ENCODE measurements at places on chromosomes 11 and 22.
A peak's percentile ranks its signal among the peaks of the same experiment; 100 is the strongest.

DNA sequence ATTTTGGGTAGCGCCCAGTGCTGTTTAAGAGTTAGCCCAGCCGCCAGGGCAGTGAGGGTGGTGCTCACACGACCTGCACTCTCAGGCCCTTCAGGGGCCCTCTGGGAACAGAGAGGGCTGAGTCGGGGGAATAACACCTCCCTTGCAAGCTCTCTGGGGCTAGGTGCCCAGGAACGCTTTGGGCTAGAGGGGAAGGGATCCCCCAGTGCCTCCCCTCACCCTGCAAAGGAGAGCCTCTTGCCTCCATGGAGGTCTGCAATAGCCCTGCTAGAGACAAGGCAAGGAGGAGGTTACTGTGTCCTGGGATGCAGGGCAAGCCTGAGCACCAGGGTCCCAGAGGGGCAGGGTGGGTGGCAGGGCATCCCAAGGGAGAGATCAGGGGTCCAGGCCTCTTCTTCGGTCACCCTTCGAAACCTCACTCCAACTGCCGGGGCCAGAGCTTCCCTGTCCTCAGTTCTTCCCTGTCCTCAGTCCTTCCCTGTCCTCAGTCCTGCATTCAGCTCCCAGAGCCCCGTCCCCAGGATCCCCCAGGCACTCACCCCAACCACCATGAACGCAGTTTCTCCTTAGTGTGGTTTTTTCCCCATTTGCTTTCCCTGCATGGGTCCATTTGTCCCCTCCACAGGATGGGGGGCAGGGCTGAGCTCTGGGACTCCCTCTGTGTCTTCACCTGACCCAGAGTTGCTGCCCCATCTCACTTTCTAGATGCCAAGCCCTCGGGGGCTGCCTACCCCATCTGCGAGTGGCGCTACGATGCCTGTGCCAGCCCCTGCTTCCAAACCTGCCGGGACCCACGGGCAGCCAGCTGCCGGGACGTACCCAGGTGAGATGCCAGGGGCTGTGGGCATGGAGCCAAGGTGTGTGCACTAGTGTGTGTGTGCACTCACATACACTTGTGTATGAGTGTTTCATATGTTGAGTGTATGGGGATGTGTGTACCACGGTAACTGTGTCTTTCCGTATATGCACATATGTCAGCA lies 60.8 kb downstream of the OTOG start:
- no peak for DNase-seq

GRCh38 chr11:65065851-65066250 lies 7.5 kb upstream of the NAALADL1 start:
- no peak for DNase-seq

GRCh38 chr22:20395181-20395906 lies 1.4 kb downstream of the ZNF74 start:
- DNase-seq, result no peak

GRCh38 chr11:10607462-10608132 lies 39.1 kb upstream of the LYVE1 start:
- no peak for DNase-seq

GRCh38 chr11:834371-835316 lies 1.9 kb downstream of the CD151 start:
- peak; percentile 96 for DNase-seq

DNA sequence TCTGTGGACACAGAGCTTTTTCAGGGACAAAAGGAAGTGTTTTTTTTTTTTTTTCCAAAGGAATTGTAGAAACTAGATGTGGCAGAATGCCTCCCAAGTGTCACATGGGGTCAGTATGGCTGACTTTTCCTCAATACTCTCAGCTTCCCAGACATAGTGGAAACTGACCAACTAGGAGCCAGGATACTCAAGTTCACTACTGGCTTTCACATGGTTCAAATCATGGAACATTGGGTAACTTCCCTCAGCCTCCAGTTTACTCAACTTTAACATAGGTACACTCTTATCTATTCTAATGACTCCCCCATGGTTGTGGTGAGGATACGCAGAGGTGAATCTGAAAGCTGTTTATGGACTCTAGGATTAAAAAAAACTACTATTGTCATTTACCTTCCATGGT lies 1.4 kb downstream of the SLC5A1 start:
- no peak for DNase-seq

DNA sequence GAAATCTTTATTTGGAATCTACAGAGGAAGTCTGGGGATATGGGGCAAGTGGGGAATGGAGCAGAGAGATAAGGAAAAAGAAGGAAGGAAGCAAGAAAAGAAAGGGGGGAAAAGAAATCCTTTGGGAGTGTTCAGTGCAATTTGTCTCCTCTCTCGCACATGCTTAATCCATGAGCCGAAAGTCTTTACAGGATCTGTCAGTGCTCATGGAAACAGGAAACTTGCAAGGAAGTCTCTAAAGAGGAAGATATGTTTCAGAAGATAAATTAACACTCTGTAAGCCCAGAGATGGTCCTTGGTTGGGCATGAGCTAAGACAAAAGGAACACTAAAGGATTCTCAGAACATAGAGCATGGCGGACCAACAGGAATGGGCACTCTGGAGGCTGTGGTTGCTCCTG lies 47.9 kb upstream of the FLI1 start:
- DNase-seq, result no peak

- DNase-seq, result peak; percentile 72
Observed at GRCh38 chr11:79616392-79616851, 175.6 kb upstream of the TENM4 start.

- DNase-seq, result no peak
Observed at GRCh38 chr11:3128356-3129180, 36.5 kb downstream of the OSBPL5 start.

DNA sequence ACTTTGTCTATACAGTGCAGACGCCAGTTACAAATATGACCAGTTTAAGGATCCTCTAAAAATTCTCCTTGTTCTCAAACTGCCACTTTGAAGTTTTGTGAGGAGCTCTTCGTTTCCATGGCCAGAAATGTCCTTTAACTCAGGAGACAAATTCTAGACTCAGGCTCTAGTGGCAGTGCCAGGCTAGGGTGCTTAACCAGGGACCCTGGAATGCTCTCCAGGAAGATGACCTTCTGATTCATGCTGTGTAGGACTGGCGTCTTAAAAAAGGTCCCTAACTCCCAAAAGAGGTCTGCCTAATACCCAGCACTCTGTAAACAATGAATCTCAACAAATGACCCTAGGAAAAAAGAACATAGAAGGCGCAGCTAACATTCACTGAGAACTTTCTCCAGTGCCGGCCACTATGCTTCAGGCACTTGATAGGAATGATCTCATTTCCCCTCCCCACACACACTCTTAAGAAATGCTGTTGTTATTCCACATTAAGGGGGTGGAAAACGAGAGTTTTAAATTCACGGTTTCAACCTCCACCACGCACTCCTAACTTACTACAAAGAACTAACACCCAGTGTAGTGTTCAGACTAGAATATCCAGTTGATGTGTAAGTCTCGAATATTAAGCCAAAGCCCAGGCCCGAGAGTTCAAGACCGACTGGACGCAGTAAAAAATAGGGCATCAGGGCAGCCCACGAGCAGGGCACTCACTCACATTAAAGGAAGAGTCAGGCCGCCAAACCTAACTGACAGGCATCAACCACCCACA lies 747 bp downstream of the NXF1 start:
- DNase-seq, result peak; percentile 62

DNA sequence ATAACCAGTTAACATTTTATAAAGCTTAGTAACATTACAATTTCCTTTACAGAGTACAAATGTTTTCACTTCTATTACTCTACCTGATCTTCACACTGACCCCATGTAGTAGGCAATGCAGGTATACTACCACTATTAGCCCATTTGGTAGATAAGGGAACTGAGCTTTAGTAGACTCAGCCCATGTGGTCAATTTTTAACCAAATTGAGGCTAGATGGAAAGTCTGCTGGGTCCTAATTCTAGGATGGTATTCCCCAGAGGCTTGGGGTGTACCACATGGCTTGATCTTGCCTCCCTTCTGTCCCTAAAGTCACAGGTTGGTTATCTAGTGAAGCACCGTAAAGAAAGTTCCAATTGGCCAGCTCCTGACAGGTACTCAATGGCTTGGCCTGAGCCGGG lies 48.2 kb downstream of the NRXN2 start:
- no peak for DNase-seq

- DNase-seq, result no peak
Observed at GRCh38 chr11:133815636-133816035, 29.7 kb downstream of the SPATA19 start.

DNA sequence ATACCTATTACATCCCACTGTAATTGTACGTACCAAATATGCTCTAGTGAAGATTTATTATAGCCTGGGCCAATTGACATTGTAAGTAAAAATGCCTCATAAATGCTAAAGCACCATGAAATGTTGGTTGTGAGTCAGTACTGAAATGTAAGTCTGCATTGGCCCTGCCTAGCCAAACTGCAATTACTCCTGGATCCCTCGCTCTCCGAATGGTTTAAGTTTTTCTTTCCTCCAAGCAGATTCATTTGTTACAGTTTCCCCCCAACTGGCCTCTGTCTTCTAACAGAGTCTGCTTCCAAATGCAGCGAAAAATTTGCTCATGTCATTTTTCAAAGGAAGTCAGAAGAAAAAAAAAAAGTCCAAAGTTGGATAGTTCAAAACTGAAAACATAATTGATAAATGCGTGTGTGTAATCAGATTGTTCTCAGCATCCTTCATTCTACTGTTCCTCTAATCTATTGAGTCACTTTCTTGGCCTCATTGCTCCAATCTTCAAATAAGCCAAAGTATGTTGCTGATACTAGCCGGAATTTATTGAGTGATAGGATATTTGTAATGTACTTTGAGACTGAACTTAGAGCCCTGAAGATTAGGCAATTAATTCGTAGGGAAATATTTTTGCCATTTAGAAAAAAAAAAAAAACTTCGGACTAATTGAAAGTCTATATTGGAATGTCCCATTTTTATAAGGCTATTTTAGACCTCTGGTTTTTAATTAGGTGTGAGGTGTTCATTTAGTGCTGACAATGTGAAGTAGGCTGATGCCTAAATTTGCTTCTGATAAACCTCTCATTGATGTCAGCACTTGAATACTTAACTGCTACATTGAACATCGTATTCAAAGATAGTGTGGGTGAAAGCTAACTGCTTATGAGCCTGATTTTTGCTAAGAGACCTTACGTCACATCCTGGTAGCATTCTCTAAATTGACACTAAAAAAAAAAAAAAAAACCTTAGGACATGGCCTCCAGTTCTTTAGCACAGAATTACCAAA lies 93.4 kb downstream of the WT1 start:
- no peak for DNase-seq

- no peak for DNase-seq
Observed at GRCh38 chr11:76678321-76678720, 7.8 kb upstream of the LRRC32 start.

DNA sequence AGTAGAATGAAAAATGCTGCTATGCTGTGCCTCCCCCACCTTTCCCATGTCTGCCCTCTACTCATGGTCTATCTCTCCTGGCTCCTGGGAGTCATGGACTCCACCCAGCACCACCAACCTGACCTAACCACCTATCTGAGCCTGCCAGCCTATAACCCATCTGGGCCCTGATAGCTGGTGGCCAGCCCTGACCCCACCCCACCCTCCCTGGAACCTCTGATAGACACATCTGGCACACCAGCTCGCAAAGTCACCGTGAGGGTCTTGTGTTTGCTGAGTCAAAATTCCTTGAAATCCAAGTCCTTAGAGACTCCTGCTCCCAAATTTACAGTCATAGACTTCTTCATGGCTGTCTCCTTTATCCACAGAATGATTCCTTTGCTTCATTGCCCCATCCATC lies 14.9 kb upstream of the HBE1 start:
- DNase-seq, result no peak

DNA sequence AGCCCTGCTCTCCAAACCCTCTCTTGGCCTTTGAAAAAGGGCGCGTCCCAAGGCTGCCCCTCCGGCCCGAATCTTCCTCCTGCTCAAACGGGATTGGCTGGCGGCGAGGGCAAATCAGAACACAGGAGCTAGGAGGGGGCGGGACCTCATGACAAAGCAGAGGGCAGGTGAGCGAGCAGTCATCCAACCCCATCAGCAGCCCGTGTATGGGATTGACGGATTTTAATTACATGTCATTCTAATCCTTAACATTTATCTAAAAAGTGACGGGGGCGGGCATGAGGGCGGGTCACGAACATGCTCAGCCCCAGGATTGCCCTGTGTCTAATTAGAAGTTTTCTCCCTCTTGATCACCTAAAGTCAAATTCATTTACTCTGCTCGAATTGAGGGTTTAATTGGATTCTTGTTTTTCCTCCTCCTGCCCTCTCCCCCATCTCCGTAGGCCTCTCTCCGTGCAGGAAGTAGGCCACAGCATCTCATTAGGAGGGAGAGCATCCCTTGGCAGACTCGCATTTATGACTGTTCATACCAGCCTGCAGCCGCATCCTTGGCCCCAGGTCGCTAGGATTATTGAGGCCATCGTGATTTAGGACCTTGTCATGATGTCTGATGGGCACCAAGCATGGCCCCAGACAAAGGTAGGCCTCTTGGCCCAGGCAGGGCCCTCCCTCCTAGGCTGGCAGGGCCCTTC lies 147.1 kb downstream of the CHST1 start:
- no peak for DNase-seq

DNA sequence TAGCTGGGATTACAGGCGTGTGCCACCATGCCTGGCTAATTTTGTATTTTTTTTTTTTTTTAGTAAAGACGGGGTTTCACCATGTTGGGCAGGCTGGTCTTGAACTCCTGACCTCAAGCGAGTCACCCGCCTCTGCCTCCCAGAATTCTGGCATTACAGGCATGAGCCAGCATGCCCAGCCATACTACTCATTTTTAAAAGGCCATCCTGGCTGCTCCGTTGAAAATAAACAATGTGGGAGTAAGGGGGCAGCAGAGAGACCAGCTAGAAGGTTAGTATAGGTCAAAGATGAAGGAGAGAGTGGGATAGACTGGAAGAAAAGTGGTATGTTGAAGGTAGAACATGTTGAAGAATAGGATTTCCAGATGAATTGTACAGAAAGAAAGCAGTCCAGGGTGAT lies 17.6 kb upstream of the LIN7C start:
- DNase-seq, result peak; percentile 51

GRCh38 chr11:17026487-17027082 lies 12.4 kb upstream of the PLEKHA7 start:
- no peak for DNase-seq

- DNase-seq, result no peak
Observed at GRCh38 chr11:83473743-83474142, 187.6 kb upstream of the CCDC90B start.

GRCh38 chr11:61890529-61891330 lies 615 bp downstream of the FADS3 start:
- DNase-seq, result peak; percentile 63

DNA sequence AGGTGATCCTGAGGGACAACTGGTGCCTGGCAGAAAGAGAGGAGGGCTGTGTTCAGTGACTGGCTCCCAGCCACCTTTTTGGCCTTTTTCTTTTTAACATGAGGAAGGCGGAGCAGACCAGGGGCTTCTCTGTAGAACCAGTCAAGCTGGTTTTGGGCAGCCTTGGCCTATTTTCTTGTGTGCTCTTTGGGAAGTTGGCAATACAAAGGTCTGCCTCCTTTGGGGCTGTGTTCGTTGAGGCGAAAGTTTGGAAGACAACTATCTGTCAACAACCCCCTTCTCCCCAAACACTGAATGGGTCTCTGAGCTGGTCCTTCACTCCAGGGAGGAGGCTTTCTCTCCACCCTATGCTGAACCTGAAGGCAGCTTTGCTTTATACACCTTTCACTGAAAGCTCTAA lies 8.5 kb downstream of the MARK2 start:
- peak; percentile 82 for DNase-seq

All from epithelial cell of esophagus (primary cell).